ENCODE measurements at places on chromosomes 5 and 9.

- DNase-seq: peak; percentile 66
Observed at GRCh38 chr9:114606597-114607207, 4.4 kb upstream of the TMEM268 start.

- peak; percentile 33 for DNase-seq
Observed at GRCh38 chr5:56480078-56480704, 247.1 kb upstream of the ANKRD55 start.

DNA sequence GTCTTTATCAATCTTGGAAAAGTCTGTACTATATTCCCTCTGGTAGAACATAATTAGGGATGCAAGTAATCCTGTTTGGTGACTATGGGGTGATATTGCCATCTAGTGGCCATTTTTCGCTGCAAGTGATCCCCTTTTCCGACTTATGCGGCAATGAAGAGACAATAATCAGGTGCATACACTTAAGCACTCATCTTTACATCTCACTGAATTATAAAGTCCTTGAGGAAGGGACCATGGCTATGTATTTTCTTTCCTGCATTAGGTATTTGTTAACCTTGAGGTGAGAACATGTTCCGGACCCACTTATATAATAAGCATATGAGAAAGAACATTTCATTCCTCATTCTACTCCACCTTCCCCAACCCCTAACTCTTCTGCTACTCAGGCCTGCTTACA, 19.6 kb upstream of the LIX1 start:
- peak; percentile 87 for DNase-seq

DNA sequence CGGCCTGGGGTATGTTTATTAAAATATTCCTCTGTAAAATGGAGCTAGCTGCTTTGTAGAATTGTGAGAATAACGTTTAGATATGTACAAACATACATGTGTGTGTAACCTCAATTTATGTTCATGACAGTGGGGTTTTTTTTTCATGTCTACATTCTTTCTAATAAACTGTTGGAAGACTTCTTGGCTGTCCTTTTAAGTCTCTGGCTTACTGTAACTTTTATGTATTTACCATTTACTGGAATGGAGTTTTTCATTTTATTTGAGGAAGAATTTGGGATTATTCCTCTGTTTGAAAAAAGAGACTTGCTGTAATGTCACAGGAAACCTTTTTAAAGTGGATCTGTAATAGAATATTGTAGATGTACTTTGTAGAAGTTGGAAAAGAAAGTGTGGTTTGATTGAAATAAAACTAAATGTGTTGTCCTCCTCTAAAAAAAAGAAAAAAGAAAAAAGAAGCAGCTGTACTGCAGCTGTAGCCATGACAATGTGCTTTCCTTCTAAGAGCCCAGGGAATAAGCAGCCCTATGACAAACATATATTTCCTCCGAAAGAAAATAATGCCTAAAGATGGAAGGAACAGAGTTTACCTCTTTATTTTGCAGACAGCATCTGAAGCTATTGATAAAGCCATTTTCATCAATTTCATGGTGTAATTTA, 71.2 kb upstream of the FREM1 start:
- no peak for DNase-seq

DNA sequence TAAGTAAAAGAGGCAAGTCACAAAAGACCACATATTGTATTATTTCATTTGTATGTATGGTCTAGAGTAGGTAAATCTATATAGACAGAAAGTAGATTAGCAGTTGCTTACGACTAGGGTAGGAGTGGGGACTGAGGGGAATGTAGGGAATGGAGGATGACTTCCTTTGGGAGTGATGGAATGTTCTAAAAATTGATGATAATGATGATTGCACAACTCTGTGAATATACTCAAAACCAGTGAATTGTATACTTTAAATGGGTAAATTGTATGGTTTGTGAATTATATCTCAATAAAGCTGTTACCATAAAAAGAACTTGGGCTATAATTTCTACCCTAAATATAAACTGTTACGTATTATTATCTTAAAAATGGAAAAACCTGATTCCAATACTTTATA, 35.0 kb downstream of the ADAMTS6 start:
- no peak for DNase-seq

GRCh38 chr9:72473474-72474261, 47.7 kb upstream of the TMC1 start:
- no peak for DNase-seq

GRCh38 chr9:111969061-111969460, 72.4 kb downstream of the UGCG start:
- no peak for DNase-seq

DNA sequence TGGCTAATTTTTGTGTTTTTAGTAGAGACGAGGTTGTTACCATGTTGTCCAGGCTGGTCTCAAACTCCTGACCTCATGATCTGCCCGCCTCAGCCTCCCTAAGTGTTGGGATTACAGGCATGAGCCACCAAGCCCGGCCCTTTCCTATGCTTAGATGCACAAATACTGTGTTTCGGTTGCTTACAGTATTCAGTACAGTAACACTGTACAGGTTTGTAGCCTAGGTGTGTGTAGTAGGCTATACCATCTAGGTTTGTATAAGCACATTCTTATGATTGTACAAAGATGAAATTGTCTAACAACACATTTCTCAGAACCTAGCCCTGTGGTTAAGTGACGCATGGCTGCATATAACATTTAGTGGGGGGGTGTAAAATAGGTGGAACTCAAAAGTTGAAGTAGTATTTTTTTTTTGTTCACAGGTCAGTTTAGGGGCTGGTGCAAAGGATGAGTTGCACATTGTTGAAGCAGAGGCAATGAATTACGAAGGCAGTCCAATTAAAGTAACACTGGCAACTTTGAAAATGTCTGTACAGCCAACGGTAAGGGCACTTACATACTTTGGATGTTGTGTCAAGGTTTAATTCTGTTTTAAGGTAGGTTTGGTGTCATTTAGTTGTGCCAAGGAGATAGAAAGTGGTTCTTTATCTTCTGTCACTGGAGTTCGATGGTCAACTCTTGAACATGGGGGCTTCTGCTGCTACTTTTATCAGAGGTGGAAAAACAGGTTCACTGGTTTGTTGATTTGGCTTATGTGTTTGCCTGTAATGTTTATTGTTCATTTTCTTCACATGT, 3.4 kb downstream of the NPM1 start:
- no peak for DNase-seq

DNA sequence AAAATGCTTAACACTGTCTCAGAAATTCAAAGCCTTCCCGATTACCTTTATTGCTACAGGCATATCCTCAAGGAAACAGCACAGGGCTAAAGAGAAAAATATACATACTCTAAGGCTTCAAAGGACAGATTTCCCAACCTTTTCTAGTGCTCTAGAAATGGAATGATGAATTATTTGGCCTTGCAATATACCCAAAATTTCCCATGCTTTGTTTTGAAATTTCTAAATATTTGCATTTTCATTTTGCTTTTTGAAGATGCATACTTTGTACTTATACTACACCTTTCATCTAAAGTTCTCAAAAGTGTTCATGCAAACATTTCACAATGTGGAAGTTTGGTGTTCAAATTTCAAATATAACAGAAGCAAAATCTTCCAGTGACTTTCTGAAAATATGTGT, 312.7 kb upstream of the PDE4D start:
- DNase-seq: no peak

DNA sequence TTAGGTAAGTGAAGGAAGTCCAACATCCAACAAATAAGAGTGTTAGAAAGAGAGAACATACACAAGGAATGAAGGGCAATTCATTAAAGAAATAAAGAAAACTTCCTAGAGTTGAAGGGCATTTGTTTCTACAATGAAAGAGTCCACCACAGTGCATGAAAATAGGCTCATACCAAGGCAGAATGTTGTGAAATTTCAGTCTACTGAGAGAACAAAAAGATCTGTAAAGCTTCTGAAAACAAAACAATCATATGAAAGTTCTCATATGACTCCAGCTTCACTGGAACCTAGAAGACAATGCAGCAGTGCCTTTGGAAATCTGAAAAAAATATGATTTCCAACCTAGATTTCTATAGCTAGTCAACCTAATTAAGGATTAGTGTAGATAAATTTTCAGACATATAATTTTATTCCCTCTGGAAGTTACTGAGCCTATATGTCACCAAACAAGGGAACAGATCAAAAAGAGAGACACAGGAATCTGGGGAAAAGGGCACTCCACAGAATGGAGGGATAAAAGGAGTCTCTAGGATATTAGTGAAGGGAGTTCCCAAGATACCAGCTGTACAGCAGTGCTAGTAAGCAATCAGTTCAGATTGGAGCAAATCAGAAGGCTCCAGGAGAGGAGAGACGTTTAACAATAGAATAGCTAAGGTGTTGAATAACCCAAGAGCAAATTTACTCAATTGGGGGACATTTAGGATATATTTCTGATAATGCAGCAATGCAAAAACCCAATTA, 5.8 kb downstream of the C5orf58 start:
- DNase-seq: no peak

GRCh38 chr5:33400675-33401074, 40.1 kb upstream of the TARS1 start:
- DNase-seq: no peak

DNA sequence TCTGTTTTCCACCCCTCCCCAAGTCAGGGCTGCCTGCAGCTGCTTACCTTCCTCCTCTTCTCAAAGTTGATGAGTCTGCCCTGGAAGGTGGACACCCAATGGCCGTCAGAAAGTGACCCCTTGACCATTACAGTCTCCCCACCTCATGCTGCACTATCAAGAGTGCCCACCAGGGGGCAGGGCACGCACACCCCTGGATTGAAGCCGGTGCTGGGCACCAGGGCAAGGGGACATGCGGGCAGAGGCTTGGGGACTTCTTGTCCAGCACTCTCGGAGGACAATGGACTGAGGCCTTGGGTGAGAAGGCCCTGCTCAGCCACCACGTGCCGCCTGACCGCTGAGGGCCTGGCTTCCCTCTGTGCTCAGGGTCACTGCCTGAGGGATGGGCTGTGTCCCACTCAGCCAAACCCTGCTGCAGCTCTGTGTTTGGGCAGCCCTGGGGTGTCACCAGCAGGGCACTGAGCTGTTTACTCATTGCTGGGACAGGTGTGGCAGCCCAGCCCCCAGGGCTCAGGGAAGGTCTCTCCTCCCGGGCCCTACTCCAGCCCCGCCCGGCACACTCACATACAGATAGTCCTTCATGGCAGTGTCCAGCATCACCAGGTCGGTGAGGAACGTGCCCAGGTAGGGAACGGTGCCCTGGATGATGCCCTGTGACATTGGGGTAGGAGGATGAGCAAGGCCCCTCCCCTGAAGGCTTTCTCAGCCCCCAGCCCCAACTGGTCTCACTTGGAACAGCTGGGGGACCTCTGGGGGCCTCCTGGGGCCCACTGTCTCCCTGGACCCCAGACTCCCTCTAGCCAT, 17.7 kb downstream of the RALGDS start:
- peak; percentile 71 for DNase-seq

GRCh38 chr9:114914139-114914538, 16.3 kb downstream of the TNFSF8 start:
- DNase-seq: no peak

- no peak for DNase-seq
Observed at GRCh38 chr9:69583645-69584234, 88.4 kb downstream of the APBA1 start.

DNA sequence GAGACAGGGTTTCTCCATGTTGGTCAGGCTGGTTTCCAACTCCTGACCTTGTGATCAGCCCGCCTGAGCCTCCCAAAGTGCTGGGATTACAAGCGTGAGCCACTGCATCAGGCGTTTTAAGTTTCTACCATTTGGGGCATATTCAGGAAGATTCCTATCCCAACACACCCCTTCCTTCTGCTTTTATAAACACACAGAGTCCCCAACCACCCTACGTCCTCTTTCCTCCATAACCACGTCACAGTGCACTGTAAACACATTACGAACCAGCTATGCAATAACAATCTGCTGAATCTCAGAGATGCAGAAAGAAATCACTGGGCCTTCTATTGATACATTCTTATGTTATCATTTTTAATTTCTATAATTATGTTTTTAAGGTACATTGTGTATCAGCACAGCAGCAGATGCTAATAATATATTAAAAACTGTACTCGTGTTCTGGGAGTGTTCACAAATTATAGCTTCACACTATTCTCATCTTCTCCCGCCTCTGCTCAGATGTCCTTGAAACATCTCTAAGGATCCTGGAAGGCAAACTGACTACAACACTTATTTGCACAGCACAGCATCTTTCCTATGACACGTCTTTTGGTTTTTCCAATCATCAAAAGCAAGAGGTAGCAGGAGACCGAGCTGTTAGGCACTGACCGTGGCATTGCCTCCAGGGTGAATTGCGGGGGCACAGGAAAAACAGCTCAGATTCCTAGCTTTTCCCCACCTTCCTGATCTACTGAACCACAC, 60.2 kb downstream of the KCNIP1 start:
- DNase-seq: no peak

- no peak for DNase-seq
Observed at GRCh38 chr5:90446961-90447360, 27.6 kb downstream of the MBLAC2 start.

DNA sequence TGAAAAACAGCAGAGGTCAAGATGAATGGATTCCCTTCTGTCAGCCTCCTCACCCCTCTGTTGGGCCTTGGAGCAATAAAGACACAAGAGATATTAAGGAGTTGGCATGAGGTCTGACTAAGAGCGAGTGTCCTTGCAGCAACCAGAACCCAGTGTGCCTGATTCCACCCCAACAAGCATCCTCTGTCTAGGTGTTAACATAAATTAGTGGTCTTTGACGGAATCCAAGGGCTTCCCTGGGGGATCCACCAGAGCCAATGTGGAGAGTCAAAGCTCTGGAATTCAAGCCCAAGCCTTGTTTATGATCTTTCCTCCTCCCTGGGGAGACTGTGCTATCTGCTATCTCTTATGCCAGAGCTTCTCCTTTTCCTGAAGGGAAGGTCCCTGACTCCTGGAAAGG, 128.1 kb upstream of the SMIM23 start:
- no peak for DNase-seq

DNA sequence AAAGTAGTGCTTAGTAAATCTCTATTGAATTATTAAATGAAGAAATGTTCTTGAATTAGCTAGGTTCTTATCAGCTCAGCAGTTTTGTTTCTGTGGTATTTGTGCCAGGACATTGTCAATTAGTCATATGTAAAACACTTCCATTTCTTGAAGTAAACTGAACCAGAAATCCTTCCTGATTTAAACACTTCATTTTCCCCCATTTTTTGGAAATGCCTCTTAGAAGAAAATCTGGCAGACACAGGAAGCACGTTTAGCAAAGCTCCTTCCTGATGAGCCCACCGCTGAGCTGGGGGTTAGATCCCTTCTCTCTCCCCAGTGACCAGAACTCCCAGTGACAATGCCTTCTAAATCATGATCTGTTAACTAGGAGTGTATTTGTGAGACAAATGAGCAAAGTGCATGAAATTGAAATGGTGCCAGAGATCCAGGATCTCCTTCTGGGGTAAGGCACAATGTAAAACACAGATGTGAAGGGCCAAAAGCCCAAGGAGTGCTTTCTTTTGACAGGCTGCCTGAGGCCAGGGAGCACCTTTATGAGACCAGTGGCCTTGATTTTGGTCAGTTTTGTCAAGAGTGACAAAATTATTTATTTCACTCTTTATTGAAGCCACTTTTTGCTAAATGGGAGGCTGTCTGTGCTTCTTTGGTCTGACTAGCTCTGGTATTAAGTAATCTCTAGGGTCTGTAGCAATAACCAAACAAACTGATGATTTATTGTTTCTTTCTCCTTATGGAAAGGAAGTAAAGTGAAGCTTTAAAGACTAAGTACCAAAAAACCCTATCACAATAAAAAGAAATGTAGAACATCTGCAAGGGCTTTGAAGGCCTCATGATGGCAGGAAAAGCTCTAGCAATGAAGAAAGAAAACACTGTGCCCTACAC, 25.5 kb upstream of the RUSC2 start:
- no peak for DNase-seq

- DNase-seq: no peak
Observed at GRCh38 chr9:23658376-23659258, 167.4 kb downstream of the ELAVL2 start.
